Melanocyte of skin (primary cell): ENCODE measurements at places on chromosomes 11 and 22. TPM values are rescaled to one million over a fixed set of nuclear protein-coding genes. Genes with fewer than 3 reads are reported as not detected.

CHRM4 gene
- total RNA-seq: 0.33 and 0.46 TPM in 2 replicates

TNKS1BP1 gene
- total RNA-seq: 22.7 and 40.7 TPM in 2 replicates

IL10RA gene
- total RNA-seq: 0.34 and 0.36 TPM in 2 replicates

NLRP14 gene
- total RNA-seq: under 0.01 TPM in 1 of 2 replicates, not detected in the other

APOA4 gene
- total RNA-seq: not detected in 2 replicates

RCOR2 gene
- total RNA-seq: under 0.01 TPM in 1 of 2 replicates, not detected in the other

LDLRAD3 gene
- total RNA-seq: 33.3 and 34.7 TPM in 2 replicates
